NCI-H510A (cell line): ENCODE measurements at places on chromosomes 12 and 14.

- no peak for DNase-seq
Observed at GRCh38 chr12:34604227-34604626, 581.9 kb downstream of the ALG10 start.

GRCh38 chr12:68119250-68119649, 40.3 kb downstream of the IFNG start:
- DNase-seq, result no peak

GRCh38 chr14:86442135-86442534, 912.2 kb downstream of the FLRT2 start:
- DNase-seq, result no peak

GRCh38 chr12:74382983-74383382, 154.7 kb upstream of the ATXN7L3B start:
- DNase-seq, result no peak

- no peak for DNase-seq
Observed at GRCh38 chr12:87315-87714, 20.7 kb downstream of the IQSEC3 start.
